ENCODE measurements at places on chromosomes 12 and 14. TPM values are rescaled to one million over a fixed set of nuclear protein-coding genes. Genes with fewer than 3 reads are reported as not detected.

- H3K4me3 ChIP-seq = no peak overlapping the region
- no peak overlapping the region for H3K27ac ChIP-seq
- H3K27me3 ChIP-seq = no peaks in the 10 kb centered on the region
- H3K4me1 ChIP-seq = no peaks in the 10 kb centered on the region
- no peaks in the 10 kb centered on the region for H3K36me3 ChIP-seq
Observed at GRCh38 chr12:49160399-49160798, 28.5 kb downstream of the TUBA1A start.

GRCh38 chr12:49260166-49260565 lies 4.7 kb upstream of the TUBA1C start:
- no peak for DNase-seq
- H3K4me1 ChIP-seq = peaks cover 7% of the 10 kb centered on the region
- H3K4me3 ChIP-seq = no peak overlapping the region
- no peak overlapping the region for H3K27ac ChIP-seq
- H3K27me3 ChIP-seq = no peaks in the 10 kb centered on the region

DNA sequence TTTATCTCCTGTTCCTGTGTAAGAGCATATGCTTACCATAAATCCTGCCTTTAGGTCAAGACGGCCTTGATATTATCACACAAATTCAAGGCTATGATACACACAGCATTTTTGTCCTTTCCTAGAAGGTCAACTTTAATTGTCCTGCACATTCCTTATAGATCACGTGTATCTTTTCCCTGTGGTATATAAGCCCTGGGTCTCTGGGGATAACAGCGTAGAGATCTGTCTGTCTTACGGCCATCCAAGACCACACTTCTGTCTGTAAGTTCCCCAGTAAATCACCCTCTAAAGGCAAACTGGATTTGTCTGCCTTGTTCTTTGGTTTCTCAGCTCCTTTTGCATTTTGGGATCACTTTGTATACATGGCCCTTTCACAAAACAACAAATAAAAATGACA lies 69.5 kb upstream of the TCL1B start:
- no peak overlapping the region for H3K4me3 ChIP-seq
- no peaks in the 10 kb centered on the region for H3K4me1 ChIP-seq
- peaks cover 5% of the 10 kb centered on the region for H3K27me3 ChIP-seq
- no peak for DNase-seq
- H3K27ac ChIP-seq = no peak overlapping the region

GRCh38 chr14:103650213-103650612 lies 21.2 kb downstream of the KLC1 start:
- H3K36me3 ChIP-seq = peaks cover 29% of the 10 kb centered on the region
- DNase-seq = no peak
- H3K4me1 ChIP-seq = no peaks in the 10 kb centered on the region
- no peak overlapping the region for H3K27ac ChIP-seq

Gene MGST1
- total RNA-seq = 1.2 TPM

GRCh38 chr12:18887368-18887767 lies 149.4 kb downstream of the CAPZA3 start:
- no peaks in the 10 kb centered on the region for H3K36me3 ChIP-seq
- no peak for DNase-seq
- H3K27me3 ChIP-seq = no peaks in the 10 kb centered on the region
- H3K27ac ChIP-seq = no peak overlapping the region

Gene BRAP
- total RNA-seq = 23.7 TPM

- no peak for DNase-seq
- no peaks in the 10 kb centered on the region for H3K36me3 ChIP-seq
- H3K27ac ChIP-seq = no peak overlapping the region
- no peaks in the 10 kb centered on the region for H3K27me3 ChIP-seq
- H3K4me1 ChIP-seq = peaks cover 8% of the 10 kb centered on the region
Observed at GRCh38 chr12:52944683-52945388, 4.1 kb upstream of the KRT18 start.

DNA sequence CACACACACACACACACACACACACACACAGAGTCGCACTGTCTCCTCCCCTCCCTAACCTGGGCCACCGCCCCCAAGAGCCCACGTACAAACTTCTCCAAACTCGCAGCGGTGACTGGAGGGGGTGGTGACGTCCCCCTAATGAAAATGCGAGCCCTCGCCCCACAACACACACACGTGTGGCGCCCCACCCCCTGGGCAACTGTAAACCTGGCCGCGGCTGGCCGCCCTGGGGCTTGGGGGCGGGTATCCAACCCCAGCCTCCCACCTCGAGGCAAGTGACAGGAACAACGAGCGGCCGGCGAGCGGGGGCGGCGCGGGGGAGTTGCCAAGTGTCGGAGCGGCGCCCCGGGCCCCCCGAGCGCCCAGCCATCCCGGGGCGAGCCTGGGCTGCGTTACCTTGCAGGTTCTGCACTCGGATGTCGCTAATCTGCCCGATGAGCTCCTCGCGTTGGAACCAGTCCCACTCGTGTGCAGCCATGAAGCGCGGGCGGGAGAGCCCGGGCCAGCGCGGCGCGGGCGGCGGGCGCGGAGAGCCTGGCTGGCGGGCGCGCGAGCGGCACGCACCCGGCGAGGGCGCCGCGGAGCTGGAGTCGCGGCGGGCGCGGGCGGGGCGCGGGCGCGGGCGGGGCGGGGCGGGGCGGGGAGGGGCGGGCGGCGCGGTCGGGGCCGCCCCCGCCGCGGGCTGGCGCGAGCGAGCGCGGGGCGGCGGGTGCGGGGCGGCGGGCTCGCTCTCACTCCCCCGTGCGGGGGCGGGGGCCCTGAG lies at the start of gene CLMN:
Gene CLMN, minus strand, starts transcription at position 597 of the 766 bp plus-strand sequence. Its CDS starts 116 bp downstream, at position 481.
- no peaks in the 10 kb centered on the region for H3K36me3 ChIP-seq
- H3K27me3 ChIP-seq = peaks cover 14% of the 10 kb centered on the region
- H3K4me3 ChIP-seq = no peak within 1 kb of the TSS
- H3K27ac ChIP-seq = no peak within 1 kb of the TSS
- DNase-seq = peak; percentile 10

GRCh38 chr12:45010059-45010458 lies 40.8 kb downstream of the DBX2 start:
- H3K27ac ChIP-seq = no peak overlapping the region
- DNase-seq = no peak
- H3K27me3 ChIP-seq = no peaks in the 10 kb centered on the region
- no peaks in the 10 kb centered on the region for H3K36me3 ChIP-seq
- H3K4me1 ChIP-seq = no peaks in the 10 kb centered on the region
- no peak overlapping the region for H3K4me3 ChIP-seq

DNA sequence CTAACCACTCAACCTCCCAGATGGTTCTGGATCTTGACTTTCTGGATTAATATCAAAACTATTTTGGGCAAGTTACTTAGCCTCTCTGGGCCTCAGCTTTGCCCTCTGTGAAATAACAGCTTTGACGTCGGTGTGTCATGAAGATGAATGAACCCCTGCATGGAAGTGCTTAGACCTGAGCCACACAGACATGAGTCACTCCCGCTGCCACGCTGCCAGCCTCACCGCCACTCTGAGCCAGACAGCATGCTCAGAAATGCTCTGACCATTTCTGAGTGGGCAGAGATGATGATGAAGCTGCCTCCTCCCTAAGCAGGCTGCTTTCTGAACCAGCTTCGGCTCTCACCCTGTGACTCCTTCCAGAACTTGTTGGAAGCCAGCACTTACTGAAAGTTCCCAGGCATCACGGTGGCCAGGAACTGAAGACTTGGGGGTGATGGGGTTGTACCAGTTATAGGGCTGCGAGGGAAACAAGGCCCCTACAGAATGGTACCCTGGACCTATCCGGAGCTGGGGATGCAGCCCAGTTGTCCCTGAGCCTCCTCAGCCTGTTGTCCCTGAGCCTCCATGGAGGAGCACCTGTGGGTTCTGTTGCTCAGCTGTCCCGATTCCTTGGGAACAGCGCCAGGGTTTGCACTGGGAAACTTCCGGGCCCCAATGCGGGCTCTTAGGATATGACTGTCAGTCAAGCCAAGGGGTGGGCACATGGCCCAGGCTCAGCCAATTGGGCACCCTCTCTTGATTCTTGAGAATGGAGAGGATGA lies 2.0 kb upstream of the CCDC197 start:
- no peaks in the 10 kb centered on the region for H3K27me3 ChIP-seq
- no peak for DNase-seq
- H3K4me3 ChIP-seq = no peak overlapping the region

DNA sequence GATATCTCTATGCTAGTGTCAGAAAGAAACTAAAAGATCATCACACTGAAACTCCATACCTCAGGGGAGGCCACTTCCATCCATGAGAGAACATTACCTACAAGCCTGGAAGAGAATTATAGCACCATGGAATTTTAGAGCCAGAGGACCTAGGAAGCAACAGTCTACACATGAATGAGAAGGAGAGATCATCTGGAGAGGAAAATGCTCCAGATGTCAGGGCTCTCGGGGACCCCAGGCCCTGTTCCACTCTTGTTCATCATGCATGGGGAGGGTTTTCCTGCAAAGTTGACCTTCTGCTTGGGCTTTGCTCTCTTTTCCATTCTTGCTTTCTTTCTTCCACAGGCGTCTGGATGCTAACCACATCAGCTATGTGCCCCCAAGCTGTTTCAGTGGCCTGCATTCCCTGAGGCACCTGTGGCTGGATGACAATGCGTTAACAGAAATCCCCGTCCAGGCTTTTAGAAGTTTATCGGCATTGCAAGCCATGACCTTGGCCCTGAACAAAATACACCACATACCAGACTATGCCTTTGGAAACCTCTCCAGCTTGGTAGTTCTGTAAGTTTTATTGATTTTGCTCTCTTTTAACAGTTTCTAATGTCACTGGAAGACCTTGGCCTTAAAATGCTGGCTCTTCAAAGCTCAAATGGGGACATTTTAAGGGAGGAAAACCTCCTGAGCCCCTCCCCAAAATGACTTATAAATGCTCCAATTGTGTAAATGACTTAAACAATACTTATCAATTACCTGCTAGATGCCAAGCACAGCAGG lies 110.7 kb downstream of the ZFC3H1 start:
- H3K36me3 ChIP-seq = no peaks in the 10 kb centered on the region
- H3K4me3 ChIP-seq = no peak overlapping the region
- no peak for DNase-seq
- H3K4me1 ChIP-seq = no peaks in the 10 kb centered on the region

DNA sequence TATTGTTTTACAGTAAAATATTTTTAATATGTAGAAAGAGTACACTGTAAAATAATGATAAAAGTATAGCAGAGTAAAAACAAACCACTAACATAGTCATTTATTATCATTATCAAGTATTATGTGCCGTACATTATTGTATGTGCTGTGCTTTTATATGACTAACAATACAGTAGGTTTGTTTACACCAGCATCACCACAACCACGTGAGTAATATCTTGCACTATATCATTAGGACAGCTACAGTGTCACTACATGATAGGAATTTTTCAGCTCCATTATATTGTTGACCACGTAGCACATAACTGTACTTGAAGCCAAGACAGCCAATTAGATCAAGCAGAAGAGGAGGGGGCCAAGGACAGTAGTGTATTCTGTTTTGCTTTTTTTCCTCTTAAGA lies 415.4 kb downstream of the RAD51B start:
- no peak overlapping the region for H3K4me3 ChIP-seq
- H3K36me3 ChIP-seq = no peaks in the 10 kb centered on the region
- DNase-seq = no peak

- H3K27ac ChIP-seq = no peak overlapping the region
- no peaks in the 10 kb centered on the region for H3K27me3 ChIP-seq
- no peaks in the 10 kb centered on the region for H3K36me3 ChIP-seq
Observed at GRCh38 chr14:95163132-95163531, 5.8 kb upstream of the DICER1 start.

DNA sequence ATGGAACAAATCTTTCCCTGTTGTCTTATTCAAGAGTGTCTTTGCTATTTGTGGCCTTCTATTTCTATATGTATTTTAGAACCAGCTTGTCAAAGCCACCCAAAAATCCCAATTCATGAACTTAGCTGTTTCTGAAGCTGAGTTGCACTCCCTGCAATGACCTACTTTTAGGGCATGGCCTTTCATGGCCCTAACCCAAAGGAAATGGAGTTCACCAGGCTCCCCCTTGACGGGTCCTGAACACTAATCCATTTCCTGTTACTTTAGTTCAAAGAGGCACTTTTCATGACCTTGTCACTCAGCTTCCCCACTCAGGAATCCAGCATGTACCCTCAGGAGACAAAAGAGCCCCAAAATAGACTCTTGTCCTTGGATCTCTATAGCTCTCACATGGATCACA lies 7.6 kb downstream of the TMED8 start:
- no peaks in the 10 kb centered on the region for H3K27me3 ChIP-seq
- no peaks in the 10 kb centered on the region for H3K36me3 ChIP-seq
- H3K4me1 ChIP-seq = peaks cover 18% of the 10 kb centered on the region
- no peak overlapping the region for H3K27ac ChIP-seq
- H3K4me3 ChIP-seq = no peak overlapping the region

Gene ENDOU
- total RNA-seq = not detected

GRCh38 chr14:99342906-99343305 lies 70.9 kb upstream of the BCL11B start:
- H3K4me1 ChIP-seq = no peaks in the 10 kb centered on the region
- DNase-seq = no peak
- no peaks in the 10 kb centered on the region for H3K36me3 ChIP-seq
- no peak overlapping the region for H3K4me3 ChIP-seq
- H3K27ac ChIP-seq = no peak overlapping the region

GRCh38 chr12:49921299-49921698 lies 17.6 kb upstream of the FAIM2 start:
- H3K27me3 ChIP-seq = no peaks in the 10 kb centered on the region
- no peaks in the 10 kb centered on the region for H3K4me1 ChIP-seq
- H3K36me3 ChIP-seq = no peaks in the 10 kb centered on the region
- H3K27ac ChIP-seq = no peak overlapping the region
- no peak overlapping the region for H3K4me3 ChIP-seq

GRCh38 chr12:42525444-42525843 lies 64.1 kb downstream of the PRICKLE1 start:
- no peak overlapping the region for H3K4me3 ChIP-seq
- H3K4me1 ChIP-seq = no peaks in the 10 kb centered on the region
- no peak for DNase-seq
- no peaks in the 10 kb centered on the region for H3K27me3 ChIP-seq
- H3K36me3 ChIP-seq = no peaks in the 10 kb centered on the region

GRCh38 chr14:87628129-87628528 lies 364.9 kb downstream of the GALC start:
- H3K27ac ChIP-seq = no peak overlapping the region
- no peak overlapping the region for H3K4me3 ChIP-seq
- no peaks in the 10 kb centered on the region for H3K27me3 ChIP-seq
- H3K4me1 ChIP-seq = no peaks in the 10 kb centered on the region
- no peaks in the 10 kb centered on the region for H3K36me3 ChIP-seq
- DNase-seq = no peak

Gene PRKD1
- not detected for total RNA-seq
